NCI-H1092 (cell line): ENCODE measurements at places on chromosomes 16 and 17.

GRCh38 chr16:85982563-85982939 lies 83.6 kb downstream of the IRF8 start:
- no peak for DNase-seq

DNA sequence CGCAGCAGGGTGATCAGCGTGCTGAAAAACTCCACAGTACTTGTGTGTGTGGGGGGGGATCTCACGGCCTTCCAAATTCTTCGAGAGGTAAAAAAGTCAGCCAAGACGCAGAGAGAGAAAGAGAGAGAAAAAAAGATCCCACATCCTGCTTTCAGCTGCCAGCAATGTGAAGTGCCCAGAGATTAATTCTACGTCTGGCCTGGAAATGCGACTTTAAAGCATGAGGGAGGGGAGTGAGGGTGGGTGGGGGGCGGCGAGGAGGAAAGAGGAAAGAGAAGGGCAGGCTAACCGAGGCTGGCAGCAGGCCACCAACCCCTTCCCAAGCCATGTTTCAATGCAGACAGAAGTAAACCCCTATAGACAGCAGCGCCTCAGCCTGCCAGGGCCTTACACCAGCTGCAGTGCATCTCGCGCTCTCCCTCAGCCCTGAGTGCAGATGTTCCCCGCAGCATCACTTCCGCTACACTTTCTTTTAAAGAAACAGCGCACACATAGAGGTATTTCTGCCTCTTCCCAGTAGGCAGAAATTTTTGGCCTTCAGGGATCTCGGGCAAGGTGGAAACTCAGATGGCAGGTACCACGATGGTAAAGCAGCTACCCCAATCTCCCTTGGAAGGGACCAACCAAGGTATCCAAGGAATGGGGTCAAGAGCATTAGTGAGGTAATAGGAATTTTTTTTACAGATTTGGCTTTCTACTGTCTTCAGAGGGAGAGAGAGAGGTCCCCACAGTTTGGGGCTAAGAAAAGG lies 87.8 kb downstream of the SMG6 start:
- no peak for DNase-seq

DNA sequence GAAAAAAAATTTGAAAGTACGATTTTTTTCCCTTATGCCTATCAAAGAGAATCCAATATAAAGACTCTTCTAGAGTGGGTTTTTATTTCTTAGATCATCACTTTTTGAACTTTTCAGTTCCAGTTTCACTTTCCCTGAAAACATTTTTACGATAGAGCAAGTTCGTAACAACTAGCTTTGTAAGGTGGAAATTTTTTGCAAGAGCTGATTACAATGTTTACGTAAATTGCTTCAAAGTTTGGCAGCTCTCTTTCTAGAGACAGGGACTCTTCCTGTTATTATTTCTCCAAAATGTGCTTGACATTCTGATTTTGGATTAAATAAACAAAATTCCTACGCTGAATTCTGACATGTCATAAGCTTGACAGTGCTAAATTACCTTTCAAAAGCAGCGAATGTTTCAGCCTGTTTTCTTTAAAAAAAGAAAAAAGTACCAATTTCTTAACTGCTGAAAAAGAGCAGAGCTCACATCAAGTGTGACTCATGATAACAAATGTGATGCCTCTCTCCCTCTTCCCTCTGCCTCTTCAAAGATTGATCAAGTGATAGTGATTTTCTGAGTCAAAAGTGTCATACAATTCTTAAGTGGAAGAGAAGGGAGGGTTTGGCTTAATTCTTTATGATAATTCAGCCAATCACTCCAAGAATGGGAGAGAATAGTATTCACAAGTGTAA lies 175.2 kb downstream of the KCNJ2 start:
- no peak for DNase-seq

DNA sequence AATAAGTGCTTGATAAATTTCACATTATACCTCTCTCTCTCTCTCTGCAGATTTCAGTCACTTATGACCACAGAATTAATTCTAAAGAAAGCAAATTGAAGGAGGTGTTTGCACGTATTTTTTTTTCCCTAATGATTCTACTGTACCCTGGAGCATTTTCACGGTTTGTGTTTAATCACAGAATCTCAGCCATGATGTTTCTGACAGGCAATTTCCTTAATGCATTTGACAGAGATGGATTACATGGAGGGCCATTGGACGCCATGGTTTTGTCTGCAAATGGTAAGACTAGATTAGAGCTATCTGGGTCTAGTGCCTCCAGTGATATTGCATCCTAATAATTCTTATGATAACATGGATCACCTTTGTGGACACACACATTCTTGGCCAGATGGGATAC lies 147.5 kb upstream of the RBFOX1 start:
- no peak for DNase-seq

GRCh38 chr17:31364012-31364411 lies 27.5 kb upstream of the RAB11FIP4 start:
- DNase-seq = no peak

DNA sequence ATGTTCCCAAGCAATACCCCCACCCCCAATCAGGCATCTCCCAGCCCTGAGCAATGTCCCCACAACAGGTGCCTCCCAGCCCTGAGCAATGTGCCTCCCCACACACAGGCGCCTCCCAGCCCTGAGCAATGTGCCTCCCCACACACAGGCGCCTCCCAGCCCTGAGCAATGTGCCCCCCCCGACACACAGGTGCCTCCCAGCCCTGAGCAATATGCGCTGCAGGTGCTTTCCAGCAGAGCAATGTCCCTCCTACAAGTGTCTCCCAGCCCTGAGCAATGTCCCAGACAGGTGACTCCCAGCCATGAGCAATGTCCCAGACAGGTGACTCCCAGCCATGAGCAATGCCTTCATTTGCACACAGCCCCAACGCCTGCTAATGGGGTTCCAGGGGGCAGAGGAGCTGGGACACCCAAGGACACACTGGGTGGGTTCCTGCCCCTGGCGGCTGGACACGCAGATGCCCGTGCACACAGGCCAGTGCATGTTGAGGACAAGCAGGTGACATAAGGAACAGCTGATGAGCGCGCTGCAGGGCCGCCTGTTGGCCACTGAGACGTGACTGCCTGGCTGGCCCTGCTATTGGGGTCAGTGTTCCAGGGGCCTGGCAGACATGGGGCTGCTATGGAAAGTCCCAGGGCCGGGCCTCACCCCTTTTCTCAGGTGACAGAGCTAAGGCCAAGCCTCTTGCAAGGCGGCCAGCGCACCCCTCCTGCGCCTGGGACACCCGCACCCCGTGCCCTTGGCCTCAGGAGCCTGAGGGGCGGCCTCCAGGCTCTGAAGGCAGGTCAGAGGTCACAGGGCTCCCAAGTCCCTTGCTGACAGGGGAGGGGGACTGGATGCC lies 26.9 kb upstream of the PABPN1L start:
- DNase-seq = no peak

GRCh38 chr16:73113336-73113735 lies 65.4 kb upstream of the ZFHX3 start:
- no peak for DNase-seq

DNA sequence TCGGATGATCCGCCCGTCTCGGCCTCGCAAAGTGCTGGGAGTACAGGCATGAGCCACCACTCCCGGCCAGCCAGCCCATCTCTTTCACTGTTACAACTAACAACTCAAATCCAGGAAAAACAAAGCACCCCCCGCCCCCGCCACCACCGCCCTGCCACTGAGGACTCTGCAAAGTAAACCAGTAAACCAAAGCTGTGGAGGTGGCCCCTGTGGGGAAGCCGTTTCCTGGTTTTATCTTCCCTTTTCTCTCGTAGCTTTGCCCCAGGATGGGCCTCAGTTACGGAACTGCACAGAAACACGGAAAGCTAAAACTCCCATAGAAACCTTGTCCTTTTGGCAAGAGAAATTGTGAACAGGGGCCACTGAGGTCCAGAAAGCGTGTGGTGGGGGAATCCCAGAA lies 17.5 kb downstream of the CHMP6 start:
- no peak for DNase-seq

DNA sequence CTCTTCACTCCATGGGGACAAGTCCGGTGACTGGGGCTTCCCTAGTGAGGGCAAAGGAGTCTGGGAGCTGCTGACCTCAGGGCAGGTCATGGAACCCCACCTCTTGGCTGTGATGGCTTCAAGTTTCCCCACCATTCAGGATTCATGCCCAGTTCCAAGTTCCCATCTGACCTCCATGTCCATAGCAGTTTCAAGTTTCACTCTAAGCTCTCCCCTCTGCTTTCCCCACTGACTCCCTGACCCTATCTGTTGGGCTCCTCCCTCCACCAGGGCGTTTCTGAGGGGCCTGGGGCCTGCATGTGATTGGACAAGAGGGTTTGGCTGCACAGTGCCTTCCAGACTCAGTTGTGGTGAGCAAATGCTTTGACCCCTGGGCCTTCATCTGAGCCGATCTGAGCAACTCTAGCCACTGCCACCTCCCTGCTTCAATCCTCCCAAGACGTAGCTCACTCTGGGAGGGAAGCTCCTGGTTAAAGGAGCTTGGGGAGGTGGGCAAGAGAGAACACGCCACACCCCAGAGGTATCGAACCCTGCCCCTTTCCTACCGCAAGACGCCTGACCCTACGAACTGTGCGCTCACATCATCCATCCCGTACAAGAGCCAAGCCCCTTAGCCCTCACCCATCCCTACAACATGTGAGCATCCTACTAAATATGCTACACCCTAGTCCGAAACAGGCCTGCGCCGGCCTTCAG lies 8.3 kb downstream of the ZNF629 start:
- DNase-seq = no peak

DNA sequence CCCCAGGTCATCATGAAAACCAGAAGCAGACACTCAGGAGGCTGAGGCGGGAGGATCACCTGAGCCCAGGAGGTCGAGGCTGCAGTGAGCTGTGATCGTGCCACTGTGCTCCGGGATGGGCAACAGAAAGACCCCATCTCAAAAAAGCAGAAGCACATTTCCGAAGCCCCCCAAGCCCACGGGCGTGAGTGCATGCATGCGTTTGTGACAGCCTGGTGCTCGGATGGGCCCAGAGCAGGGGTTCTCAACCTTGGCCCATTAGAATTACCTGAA lies 19.1 kb downstream of the TMC6 start:
- no peak for DNase-seq

DNA sequence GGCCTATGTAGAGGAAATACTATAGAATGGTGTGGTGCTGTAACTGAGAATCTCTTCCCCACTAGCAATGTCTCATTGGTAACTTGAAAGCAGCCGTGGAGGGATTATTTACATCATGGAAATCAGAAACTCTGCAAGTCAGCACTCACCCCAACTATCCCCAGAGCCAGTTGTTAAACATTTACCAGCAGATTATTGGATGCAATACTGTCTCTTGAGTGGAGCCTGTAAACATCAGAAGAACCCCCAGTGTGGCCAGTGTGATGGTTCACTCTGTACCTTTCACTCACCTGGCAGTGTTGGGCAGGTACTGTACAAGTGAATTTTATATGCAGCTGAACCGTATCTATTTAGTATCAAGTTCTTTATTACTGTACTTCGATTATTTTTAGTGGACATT lies 299.8 kb upstream of the SALL1 start:
- DNase-seq = no peak

GRCh38 chr17:73669771-73670170 lies 25.5 kb upstream of the SDK2 start:
- DNase-seq = no peak

DNA sequence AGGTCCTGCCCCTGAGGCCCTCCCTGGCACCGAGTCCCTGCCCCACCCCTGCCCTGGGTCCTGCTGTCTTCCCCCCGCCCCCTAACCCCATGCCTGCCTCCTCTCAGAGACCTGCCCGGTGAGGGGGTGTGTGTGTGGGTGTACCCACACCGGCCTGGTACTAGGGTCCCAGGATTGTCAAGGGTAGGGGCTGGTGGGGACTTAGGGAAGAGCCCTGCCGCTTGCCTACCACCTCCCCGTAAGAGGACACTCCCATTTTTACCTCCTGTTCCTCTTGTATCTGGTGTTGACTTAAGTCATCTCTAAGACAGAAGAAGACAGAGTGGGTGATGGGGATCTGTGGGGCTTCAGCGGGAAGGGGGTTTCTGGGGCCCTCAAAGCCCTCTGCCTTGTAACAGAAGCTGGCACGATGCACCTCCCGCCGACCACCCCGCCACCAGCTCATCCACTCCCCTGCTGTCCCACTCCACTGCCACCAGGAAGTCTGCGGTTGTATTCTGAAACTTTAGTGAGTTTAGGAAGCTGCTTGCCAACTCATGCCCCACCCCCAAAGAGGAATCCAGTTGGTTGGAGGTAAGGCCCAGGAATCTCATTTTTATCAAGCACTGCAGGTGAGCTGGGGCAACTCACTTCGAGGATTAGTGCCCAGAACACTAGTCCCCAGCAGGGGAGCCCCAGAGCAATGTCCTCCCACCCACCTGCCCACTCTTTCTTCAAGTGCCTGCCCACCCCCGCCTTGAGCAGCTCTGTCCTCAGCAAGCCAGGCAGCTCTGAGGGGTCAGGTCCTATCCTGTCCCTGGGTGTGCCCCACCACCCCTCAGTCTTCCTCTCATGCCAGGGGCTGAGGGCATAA lies 5.6 kb downstream of the SPATA32 start:
- DNase-seq = no peak

DNA sequence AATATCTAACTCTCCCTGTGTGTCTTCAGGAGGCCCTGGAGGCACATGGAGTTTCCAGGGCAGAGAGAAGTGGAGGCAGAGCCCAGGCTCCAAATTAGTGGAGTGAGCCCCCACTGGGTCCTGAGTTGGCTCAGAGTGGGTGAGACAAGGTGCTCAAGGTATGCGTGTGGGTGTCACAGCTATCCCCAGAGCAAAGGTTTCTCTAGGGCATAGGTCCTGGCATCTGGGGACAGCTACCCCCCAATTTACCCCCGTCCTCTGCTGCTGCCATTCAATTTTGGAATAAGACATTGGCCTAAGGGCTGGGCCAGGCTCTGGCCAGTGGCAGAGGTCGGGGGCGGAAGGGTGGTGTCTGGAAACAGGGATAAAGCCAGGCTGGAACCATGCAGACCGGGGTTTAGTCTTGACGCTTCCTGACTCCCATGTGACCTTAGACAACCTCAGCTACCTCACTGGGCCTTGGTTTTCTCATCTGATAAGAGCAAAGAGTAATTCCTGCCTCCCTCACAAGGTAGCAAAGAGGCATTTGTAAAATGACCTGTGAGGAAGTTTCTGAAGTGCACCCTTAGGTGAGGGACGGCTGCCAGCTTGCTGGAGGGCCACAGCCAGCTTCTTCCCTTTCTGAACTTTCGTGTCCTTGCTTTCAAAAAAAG lies 78.2 kb upstream of the TMEM97 start:
- DNase-seq = no peak

- DNase-seq = no peak
Observed at GRCh38 chr16:53904533-53904932, 200.6 kb downstream of the FTO start.

DNA sequence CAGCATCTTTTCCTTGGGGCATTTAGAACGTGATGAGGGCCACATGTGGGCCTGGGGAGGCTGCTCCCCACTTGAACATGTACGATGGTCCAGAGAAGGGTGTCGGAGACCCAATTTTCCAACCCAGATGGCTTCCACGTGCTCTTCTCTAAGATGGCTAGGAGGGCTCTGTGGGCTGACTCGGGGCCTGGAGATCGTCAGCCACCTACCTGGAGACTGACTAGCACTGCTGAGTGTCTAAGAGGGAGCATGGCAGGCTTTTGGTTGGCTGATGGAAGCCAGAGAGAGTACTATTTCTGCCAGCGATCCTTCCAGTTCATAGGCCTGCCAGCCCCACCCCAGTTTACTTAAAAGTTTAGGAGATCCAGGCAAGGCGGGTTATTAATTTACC lies 60.2 kb upstream of the CLEC18A start:
- DNase-seq = no peak

- DNase-seq = no peak
Observed at GRCh38 chr16:88370365-88370764, 12.4 kb upstream of the ZNF469 start.

- DNase-seq = no peak
Observed at GRCh38 chr16:2148714-2149629, 547 bp downstream of the RAB26 start.

GRCh38 chr17:10797476-10798328 lies 6.2 kb downstream of the TMEM238L start:
- DNase-seq = no peak

GRCh38 chr17:8867361-8867981 lies at the start of gene PIK3R6:
PIK3R6 (minus strand) TSS chr17:8867674; CDS start chr17:8849794, 17,880 bp downstream.
- no peak for DNase-seq
